ENCODE measurements at places on chromosomes 2 and 18.
A peak's percentile ranks its signal among the peaks of the same experiment; 100 is the strongest.

- no peak for DNase-seq
Measured at GRCh38 chr18:5574843-5575242, 31.0 kb upstream of the EPB41L3 start.

GRCh38 chr2:29295845-29296244 lies 180.6 kb downstream of the CLIP4 start:
- DNase-seq: peak; percentile 36

DNA sequence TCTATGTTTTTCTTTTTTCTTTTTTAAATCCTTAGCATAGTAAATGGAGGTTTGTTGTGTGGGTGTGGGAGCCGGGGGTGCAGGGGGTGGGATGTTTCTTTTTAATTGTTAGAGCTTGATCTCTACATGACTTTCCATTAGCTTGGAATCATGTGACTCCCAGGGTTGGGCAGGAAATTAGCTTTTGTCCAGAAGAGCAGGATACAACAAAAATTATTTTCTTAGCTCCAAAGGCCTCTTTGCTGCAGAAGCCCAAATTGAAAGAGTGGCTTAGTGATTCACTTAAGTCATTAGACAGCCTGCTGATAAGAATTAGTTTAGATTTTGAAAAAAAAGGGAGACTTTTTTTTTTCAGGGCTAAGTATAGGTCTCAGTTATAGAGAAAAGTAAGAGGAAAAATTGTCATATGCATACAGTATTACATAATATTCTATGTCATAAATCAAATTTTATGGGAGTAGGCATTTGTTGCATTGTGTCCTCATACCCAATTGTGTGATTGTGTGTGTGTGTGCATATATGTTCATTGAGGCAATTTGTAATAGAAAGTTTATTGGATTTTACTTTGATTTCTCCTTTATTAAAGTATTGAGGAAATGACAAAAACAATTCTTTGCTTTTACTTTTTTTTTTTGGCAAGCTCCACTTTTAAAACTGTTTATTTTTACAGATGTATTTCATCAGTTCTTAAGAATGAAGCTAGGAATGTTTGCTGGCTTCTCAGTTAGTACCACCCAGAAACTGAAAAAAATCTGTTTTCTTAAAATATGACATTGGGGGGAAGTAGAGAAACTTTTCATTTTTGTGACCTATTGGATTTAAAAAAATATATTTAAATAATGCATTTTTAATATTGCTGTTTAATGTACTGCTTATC lies 47.4 kb downstream of the TSPYL6 start:
- peak; percentile 26 for DNase-seq

GRCh38 chr2:7539760-7540159 lies 622.5 kb downstream of the RNF144A start:
- no peak for DNase-seq

DNA sequence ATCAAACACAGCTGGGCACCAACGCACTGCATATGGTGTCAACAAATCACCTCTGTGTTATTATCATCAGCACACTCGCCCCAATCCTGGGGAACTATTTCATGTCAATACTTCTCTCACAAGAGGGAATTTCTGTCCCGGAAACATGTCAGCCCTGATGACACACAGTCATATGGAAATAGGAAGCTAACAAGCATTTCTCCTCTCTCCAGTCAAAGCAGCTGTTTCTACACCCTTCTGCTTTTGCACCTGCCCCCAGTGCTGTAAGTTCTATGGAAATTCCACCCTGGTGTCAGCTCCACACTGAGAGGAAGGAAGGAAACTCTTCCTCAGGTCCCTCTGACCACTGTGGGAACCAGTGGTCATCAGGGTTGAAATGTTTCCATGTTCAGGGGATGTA lies 447.6 kb upstream of the ID2 start:
- no peak for DNase-seq

DNA sequence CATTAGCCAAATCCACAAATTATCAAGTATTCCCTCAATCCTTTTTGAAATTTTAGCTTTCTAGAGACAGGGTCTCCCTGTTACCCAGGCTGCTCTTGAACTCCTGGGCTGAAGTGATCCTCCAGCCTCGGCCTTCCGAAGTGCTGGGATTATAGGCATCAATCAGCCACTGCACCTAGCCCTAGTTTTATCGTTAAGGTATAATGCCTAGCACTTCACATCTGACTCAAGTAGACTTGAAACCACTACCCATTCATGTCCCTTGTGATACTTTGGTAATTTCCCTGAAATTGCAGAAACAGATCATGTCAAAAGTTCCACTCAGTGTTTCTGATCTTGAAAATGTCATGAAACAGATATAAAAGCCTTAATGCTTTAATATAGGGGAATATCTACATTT lies 26.3 kb downstream of the MEX3C start:
- no peak for DNase-seq

GRCh38 chr2:204850581-204850980 lies 305.3 kb downstream of the PARD3B start:
- DNase-seq: no peak

DNA sequence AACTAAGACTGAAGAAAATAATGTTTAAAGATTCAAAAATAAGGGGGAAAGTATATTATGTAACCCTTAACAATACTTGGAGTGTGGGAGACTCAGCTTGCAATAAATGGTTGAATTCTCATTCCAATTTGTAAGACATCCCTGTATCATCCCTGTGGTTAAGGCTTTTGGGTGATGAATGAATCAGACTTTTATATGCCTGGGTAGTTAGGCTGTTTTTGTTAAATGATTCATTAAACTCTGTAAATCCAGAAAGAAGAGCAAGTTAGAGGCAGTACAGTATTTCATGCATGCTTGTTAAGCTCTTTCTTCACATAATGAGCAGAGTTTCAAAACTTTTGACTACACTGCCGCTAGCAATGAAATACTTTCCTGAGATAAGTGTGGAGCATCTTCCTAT lies 948.8 kb downstream of the SOCS6 start:
- DNase-seq: no peak

GRCh38 chr18:31931163-31931885 lies 11.6 kb downstream of the TRAPPC8 start:
- no peak for DNase-seq

DNA sequence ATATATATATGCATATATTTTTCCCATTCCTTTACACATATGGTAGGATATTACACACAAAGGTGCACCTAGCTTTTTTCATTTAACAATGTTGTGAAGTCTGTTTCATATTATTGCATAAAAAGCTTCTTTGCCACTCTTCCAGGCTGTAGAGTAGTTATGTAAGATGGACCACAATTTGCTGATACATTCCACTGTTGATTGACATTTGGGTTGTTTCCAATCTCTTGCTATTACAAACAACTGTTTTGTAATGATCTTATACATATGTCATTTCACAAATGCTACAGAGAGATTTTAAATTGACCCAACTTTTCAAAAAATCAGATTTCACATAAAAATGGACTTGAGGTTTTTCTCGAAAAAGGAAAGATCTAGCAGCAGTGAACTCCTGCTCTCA lies 301.4 kb downstream of the CDCA7 start:
- no peak for DNase-seq
